Astrocyte (in vitro differentiated cells and primary cell): ENCODE measurements at places on chromosomes 13 and 19. TPM values are rescaled to one million over a fixed set of nuclear protein-coding genes. Genes with fewer than 3 reads are reported as not detected.

GRCh38 chr13:27504128-27504867, 53.9 kb upstream of the MTIF3 start:
- no peak overlapping the region for H3K27ac ChIP-seq
- H3K27me3 ChIP-seq = peaks cover 5% of the 10 kb centered on the region
- H3K4me1 ChIP-seq = no peaks in the 10 kb centered on the region
- DNase-seq = no peak
- no peak overlapping the region for H3K4me3 ChIP-seq

DNA sequence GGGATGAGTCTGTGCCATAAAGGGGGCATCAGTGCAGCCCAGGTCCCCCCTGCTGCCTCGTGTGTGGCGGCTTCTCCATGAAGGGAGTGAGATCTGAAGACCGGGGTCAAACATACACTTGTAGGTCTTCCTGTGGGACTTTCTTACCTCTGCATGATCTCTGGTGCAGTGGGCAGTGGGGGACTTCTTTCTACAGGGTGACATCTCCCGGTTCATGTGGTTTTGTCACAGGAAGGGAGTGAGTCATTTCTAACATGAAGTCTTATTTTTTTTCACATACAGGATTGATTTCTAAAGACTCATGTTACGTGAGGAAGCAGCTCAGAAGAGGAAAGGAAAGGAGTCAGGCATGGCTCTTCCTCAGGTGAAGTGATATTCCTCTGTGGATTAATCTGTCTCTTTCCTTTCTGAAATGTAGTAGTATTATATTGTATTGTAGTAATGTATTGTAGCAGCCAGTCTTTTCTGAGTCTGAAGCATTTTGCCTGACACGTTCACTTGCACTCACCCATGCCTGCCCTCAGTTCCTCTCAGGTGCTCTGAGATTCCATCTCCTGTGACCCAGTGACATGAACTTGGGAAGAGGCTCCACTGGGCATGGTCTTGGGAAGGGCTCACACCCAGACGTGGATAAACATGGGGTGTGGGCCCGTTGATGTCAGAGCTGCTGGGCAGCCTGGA, 15.7 kb downstream of the ZNF808 start:
- H3K36me3 ChIP-seq = peaks cover 3% of the 10 kb centered on the region
- H3K4me3 ChIP-seq = no peak overlapping the region
- H3K27ac ChIP-seq = no peak overlapping the region
- H3K4me1 ChIP-seq = no peaks in the 10 kb centered on the region
- DNase-seq = no peak

DNA sequence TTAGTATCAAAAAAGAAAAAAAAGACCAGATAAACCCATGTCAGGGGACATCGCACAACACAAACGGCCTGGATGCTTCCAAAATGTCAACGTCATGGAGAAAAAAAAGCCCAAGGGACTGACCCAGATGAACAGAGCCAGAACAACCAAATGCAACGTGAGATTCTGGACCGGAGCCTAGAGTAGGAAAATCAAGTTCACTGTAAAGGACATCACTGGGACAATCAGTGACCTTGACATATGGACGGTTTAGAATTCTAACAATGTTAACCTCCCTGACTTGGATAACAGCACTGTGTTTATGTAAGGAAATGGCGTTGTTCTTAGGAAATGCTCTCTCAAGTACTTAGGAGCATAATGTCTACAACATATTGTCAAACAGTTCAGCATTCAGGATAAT, 15.1 kb upstream of the EMP3 start:
- no peak for DNase-seq
- H3K4me3 ChIP-seq = no peak overlapping the region
- no peaks in the 10 kb centered on the region for H3K36me3 ChIP-seq
- no peaks in the 10 kb centered on the region for H3K4me1 ChIP-seq
- no peaks in the 10 kb centered on the region for H3K27me3 ChIP-seq

DNA sequence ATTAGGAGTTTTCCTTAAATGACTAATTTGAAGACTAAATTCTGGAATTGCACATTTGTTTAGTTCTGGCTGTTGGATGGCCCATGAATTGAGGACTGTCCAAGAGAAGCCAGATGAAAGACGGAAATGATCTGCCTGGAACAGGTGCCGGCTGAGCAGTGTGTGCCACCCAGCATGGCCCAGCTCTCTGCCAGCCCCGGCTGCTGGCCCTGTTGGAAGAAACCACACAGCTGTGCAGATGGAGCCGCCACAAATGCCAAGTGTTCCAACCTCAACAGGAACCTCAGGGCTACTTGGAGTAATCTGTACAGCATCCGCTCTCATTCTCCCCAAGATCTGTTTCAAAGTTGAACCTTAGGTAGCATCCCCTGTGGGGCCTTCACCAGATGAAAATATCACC, 67.0 kb upstream of the STARD13 start:
- DNase-seq = no peak
- H3K4me1 ChIP-seq = peaks cover 11% of the 10 kb centered on the region
- no peaks in the 10 kb centered on the region for H3K36me3 ChIP-seq
- no peaks in the 10 kb centered on the region for H3K27me3 ChIP-seq
- H3K27ac ChIP-seq = no peak overlapping the region
- no peak overlapping the region for H3K4me3 ChIP-seq

GRCh38 chr13:95870421-95870820, 182.8 kb downstream of the UGGT2 start:
- H3K27me3 ChIP-seq = no peaks in the 10 kb centered on the region
- H3K27ac ChIP-seq = no peak overlapping the region
- no peak for DNase-seq
- H3K4me1 ChIP-seq = no peaks in the 10 kb centered on the region

- peak; percentile 79 for DNase-seq
- H3K27me3 ChIP-seq = peaks cover 21% of the 10 kb centered on the region
- H3K4me3 ChIP-seq = no peak overlapping the region
- peaks cover 7% of the 10 kb centered on the region for H3K4me1 ChIP-seq
- H3K36me3 ChIP-seq = no peaks in the 10 kb centered on the region
- no peak overlapping the region for H3K27ac ChIP-seq
Measured at GRCh38 chr13:98749501-98749900, 3.0 kb downstream of the SLC15A1 start.

The LILRA1 gene
- total RNA-seq = not detected in 2 replicates

- no peak overlapping the region for H3K4me3 ChIP-seq
- no peaks in the 10 kb centered on the region for H3K4me1 ChIP-seq
- H3K27ac ChIP-seq = no peak overlapping the region
Measured at GRCh38 chr13:113666329-113666670, 719 bp upstream of the GRK1 start.

The ZNF546 gene
- 2.0 and 3.0 TPM in 2 replicates for total RNA-seq

The TINCR gene
- total RNA-seq = 0.38 and 1.4 TPM in 2 replicates

DNA sequence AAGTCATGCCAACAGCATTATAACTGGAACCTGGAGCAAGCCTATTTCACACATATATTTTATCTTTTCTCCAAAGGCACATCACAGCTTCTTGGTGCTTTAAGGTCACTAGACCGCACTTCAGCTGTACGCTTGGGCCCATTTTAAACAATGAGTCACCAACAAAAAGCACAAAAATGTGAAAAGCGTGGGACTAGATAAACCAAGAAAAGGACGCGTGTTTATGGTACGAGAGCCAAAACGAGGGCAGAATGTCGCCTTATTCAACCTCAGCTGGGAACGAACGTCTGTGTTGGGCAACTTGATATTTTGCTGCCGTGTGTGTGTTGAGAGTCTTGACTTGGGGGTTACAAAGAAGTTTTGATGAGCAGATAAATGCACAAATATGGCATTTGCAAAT, 9.2 kb upstream of the EHD2 start:
- H3K4me1 ChIP-seq = peaks cover 11% of the 10 kb centered on the region
- H3K27ac ChIP-seq = no peak overlapping the region

- peaks cover 19% of the 10 kb centered on the region for H3K4me1 ChIP-seq
- no peak for DNase-seq
- peak overlapping the region; percentile 81 for H3K4me3 ChIP-seq
- peak overlapping the region; percentile 59 for H3K27ac ChIP-seq
- H3K36me3 ChIP-seq = peaks cover 3% of the 10 kb centered on the region
- H3K27me3 ChIP-seq = no peaks in the 10 kb centered on the region
Measured at GRCh38 chr19:11196406-11197287, 698 bp downstream of the KANK2 start.

- H3K4me3 ChIP-seq = no peak overlapping the region
- DNase-seq = no peak
- H3K27ac ChIP-seq = peak overlapping the region; percentile 53
- H3K36me3 ChIP-seq = peaks cover 13% of the 10 kb centered on the region
- no peaks in the 10 kb centered on the region for H3K27me3 ChIP-seq
- peaks cover 39% of the 10 kb centered on the region for H3K4me1 ChIP-seq
Measured at GRCh38 chr19:42247640-42248199, 5.3 kb upstream of the GSK3A start.

- peaks cover 31% of the 10 kb centered on the region for H3K36me3 ChIP-seq
- peaks cover 2% of the 10 kb centered on the region for H3K4me1 ChIP-seq
- no peaks in the 10 kb centered on the region for H3K27me3 ChIP-seq
- DNase-seq = no peak
- H3K27ac ChIP-seq = no peak overlapping the region
Measured at GRCh38 chr19:4847190-4847973, 15.9 kb upstream of the TICAM1 start.

DNA sequence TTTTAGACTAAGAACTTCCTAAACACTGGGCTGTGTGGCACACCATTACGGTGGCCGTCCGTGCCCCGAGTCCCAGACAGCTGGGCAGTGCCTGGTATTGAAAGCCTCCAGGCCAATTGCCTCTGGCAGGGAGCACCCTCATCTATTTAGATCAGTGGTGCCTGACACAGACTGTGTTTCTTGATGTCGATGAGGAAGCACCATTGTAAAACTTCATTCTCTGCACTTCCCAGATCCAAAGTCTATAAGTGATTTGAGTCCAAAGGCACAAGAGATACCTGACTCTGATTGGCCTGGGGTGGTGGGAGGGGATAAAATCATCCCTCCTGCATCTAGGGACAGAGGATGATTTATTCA, 8.5 kb upstream of the STK24 start:
- H3K4me1 ChIP-seq = peaks cover 20% of the 10 kb centered on the region
- no peaks in the 10 kb centered on the region for H3K36me3 ChIP-seq
- H3K27me3 ChIP-seq = no peaks in the 10 kb centered on the region
- DNase-seq = no peak

DNA sequence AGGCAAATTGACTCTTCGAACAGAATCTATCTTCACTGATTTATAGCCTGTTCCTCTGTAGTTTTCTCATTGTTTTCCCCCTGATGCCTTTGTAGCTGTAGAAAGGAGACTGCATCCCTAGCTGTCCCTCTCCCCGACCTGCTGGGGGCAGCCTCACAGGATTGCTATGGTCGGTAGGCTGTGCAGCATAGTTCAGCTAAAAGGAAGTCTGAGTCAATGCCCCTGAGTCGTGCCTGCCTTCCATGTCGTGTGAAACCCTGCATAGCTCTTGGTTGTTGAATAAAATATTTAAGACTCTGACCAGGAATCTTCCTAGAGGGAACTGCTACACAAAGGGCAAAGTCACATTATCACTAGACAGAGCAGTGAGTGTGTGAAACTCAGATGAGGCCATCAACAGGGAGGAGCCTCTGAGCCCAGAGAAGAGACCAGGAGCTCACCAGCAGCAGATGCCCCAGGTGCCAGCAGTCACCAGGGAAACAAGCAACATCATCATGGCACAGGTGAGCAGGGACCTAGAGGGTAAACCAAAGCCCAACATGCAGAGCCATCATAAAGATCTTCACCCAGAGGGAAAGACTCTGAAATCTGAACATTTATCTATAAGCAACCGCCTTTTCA, 108.4 kb upstream of the NBEA start:
- no peaks in the 10 kb centered on the region for H3K27me3 ChIP-seq
- H3K4me3 ChIP-seq = no peak overlapping the region
- DNase-seq = peak; percentile 18
- no peaks in the 10 kb centered on the region for H3K4me1 ChIP-seq
- H3K36me3 ChIP-seq = no peaks in the 10 kb centered on the region

DNA sequence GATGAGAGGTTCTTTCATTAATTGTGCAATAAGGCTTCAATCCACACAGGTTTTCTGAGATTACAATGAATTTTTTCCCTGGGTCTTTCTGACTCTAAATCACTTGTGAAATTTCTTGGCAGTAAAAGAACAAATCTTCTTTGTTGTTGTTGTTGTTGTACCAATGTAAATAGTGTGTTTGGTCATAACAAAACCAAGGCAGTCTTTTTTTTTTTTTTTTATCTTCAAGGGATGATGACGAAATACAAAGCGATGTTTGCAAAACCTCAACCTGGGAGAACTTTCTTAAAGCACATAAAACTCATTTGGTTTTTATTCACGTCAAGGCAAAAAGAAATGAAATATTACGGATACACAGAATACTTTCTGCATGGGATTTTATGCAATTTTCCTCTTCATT, 462.0 kb downstream of the LIG4 start:
- H3K4me3 ChIP-seq = no peak overlapping the region
- no peaks in the 10 kb centered on the region for H3K27me3 ChIP-seq
- H3K4me1 ChIP-seq = no peaks in the 10 kb centered on the region
- H3K27ac ChIP-seq = no peak overlapping the region
- no peaks in the 10 kb centered on the region for H3K36me3 ChIP-seq

The U2AF2 gene
- total RNA-seq = 183 and 194 TPM in 2 replicates

The ACTMAP gene
- 9.6 and 10.1 TPM in 2 replicates for total RNA-seq

GRCh38 chr19:56764196-56764695, 76.3 kb downstream of the PEG3 start:
- H3K4me1 ChIP-seq = no peaks in the 10 kb centered on the region
- H3K27ac ChIP-seq = no peak overlapping the region
- H3K36me3 ChIP-seq = no peaks in the 10 kb centered on the region
- no peak overlapping the region for H3K4me3 ChIP-seq

The DOHH gene
- total RNA-seq = 14.5 and 16.2 TPM in 2 replicates

DNA sequence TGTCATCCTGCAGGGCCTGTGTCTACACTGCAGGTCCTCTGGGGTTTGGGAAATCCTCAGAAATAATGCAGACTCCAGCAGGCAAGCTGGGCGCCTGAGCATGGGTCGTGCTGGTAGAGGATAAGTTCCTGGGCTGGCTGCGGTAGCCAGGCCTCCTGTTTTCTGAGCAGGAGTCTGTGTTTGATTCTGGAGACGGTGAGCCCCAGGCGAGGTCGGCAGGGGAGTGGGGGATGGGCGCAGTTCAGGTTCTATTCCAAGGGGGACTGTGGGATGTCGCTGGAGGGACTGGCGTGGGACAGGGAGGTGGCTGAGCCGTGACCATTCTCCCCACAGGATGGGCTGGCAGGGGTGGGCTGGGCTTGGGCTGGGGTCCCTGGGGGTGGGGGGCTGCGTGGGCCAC, 154.7 kb downstream of the KDM4B start:
- H3K36me3 ChIP-seq = no peaks in the 10 kb centered on the region
- H3K27ac ChIP-seq = no peak overlapping the region
- H3K27me3 ChIP-seq = no peaks in the 10 kb centered on the region
- H3K4me3 ChIP-seq = no peak overlapping the region
- no peak for DNase-seq

The IL17D gene
- total RNA-seq = 1.6 and 1.9 TPM in 2 replicates

The SLC25A41 gene
- total RNA-seq = 0.55 and 0.75 TPM in 2 replicates

- H3K4me1 ChIP-seq = peaks cover 7% of the 10 kb centered on the region
- no peaks in the 10 kb centered on the region for H3K36me3 ChIP-seq
- H3K27ac ChIP-seq = no peak overlapping the region
- H3K4me3 ChIP-seq = no peak overlapping the region
- DNase-seq = no peak
- no peaks in the 10 kb centered on the region for H3K27me3 ChIP-seq
Measured at GRCh38 chr13:113930671-113931637, 42.9 kb downstream of the C13orf46 start.

The S1PR4 gene
- not detected in 2 replicates for total RNA-seq

GRCh38 chr13:31012655-31013024, 80.2 kb downstream of the TEX26 start:
- H3K4me1 ChIP-seq = peaks cover 4% of the 10 kb centered on the region
- DNase-seq = no peak
- no peaks in the 10 kb centered on the region for H3K36me3 ChIP-seq
- no peak overlapping the region for H3K27ac ChIP-seq
